ENCODE measurements at places on chromosomes 12 and 14. TPM values are rescaled to one million over a fixed set of nuclear protein-coding genes. Genes with fewer than 3 reads are reported as not detected.

GRCh38 chr14:100147181-100147631, 12.2 kb downstream of the DEGS2 start:
- no peak overlapping the region for H3K27ac ChIP-seq
- peaks cover 35% of the 10 kb centered on the region for H3K4me1 ChIP-seq
- H3K27me3 ChIP-seq = no peaks in the 10 kb centered on the region
- no peak overlapping the region for H3K4me3 ChIP-seq

DNA sequence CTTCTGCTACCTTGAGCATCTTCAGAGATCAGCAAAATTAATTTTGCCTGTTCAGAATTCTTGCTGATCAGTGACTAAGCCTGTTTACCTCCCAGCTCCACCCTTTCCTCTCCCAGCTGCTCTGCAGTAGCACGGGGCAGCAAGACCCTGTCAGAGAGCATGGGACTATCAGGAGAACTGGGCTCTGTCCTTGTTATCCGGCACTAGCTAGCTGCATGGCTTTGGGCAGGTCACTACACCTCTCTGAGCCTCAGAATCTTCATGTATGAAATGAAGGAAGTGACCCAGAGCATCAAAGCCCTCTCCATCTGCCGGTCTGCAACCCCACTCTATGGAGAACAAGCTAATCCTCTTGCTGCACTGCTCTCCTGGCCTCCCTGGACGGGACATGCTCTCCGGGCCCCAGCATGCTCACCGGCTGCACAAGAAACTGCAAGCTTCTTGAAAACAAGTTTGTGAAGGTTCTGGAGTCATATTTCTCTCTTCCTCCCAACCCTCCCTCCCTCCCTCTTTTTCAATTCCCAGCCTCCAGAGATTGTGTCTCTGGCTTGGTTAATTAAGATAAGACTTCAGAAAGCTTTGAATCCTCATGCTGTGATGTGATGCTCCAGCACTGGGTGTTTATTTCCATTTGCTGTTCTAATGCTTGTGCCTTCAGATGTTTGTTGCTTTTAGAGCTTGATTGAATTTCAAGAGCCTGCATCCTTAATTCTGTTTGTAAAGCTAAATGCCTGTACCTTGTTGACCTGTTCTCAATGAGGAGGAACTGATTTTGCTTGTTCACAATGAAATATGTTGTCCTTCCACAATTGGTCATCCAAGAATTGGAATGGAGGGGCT, 101.1 kb downstream of the CRACR2A start:
- no peak for DNase-seq
- H3K36me3 ChIP-seq = no peaks in the 10 kb centered on the region
- no peaks in the 10 kb centered on the region for H3K4me1 ChIP-seq
- H3K4me3 ChIP-seq = no peak overlapping the region
- no peaks in the 10 kb centered on the region for H3K27me3 ChIP-seq

Gene PIANP
- 5.6 TPM for total RNA-seq

Gene MMP17
- 5.2 TPM for total RNA-seq
